ENCODE measurements at places on chromosomes 2 and 18. TPM values are rescaled to one million over a fixed set of nuclear protein-coding genes. Genes with fewer than 3 reads are reported as not detected.

DNA sequence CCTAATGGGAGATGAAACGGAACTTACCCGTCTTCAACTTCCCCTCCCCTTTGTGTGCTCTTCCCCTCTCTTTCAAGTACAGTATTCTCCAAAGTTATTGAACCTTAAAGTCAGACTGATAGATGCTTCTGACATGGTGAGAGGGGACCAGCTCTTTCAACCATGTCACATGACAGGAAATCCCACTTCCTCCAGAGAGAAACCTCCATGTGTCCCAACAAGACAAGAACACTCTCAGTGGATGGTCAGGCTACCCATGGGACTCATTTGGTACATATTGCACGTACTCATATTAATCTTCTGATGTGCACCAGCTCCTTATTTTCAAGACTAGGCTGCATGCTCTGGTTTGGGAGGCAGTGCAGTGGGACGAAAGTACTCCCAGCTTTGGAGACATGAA is 44.6 kb upstream of the REG3G start:
- H3K4me3 ChIP-seq = no peak overlapping the region
- DNase-seq = no peak
- H3K4me1 ChIP-seq = no peaks in the 10 kb centered on the region
- H3K27me3 ChIP-seq = no peaks in the 10 kb centered on the region
- H3K36me3 ChIP-seq = no peaks in the 10 kb centered on the region

- H3K4me3 ChIP-seq = no peak overlapping the region
- H3K27me3 ChIP-seq = no peaks in the 10 kb centered on the region
- no peak overlapping the region for H3K27ac ChIP-seq
- DNase-seq = peak; percentile 56
- peaks cover 4% of the 10 kb centered on the region for H3K4me1 ChIP-seq
Observed at GRCh38 chr2:235049719-235050118, 97.9 kb downstream of the SH3BP4 start.

- no peaks in the 10 kb centered on the region for H3K4me1 ChIP-seq
- H3K27me3 ChIP-seq = no peaks in the 10 kb centered on the region
- H3K27ac ChIP-seq = no peak overlapping the region
Observed at GRCh38 chr2:181848261-181848886, 43.2 kb upstream of the ITPRID2 start.

Gene ARMC9
- 67.7 TPM for total RNA-seq

Gene ALPI
- not detected for total RNA-seq

- H3K36me3 ChIP-seq = peaks cover 14% of the 10 kb centered on the region
- H3K4me1 ChIP-seq = no peaks in the 10 kb centered on the region
- no peaks in the 10 kb centered on the region for H3K27me3 ChIP-seq
- peak overlapping the region; percentile 70 for H3K27ac ChIP-seq
Observed at GRCh38 chr2:46097714-46098480, 199.3 kb upstream of the EPAS1 start.

GRCh38 chr2:121304941-121305340 is 19.9 kb upstream of the TFCP2L1 start:
- no peaks in the 10 kb centered on the region for H3K36me3 ChIP-seq
- no peak overlapping the region for H3K27ac ChIP-seq
- H3K4me1 ChIP-seq = no peaks in the 10 kb centered on the region
- DNase-seq = no peak
- no peak overlapping the region for H3K4me3 ChIP-seq
